ENCODE measurements at places on chromosomes 2 and 18.

GRCh38 chr2:545711-546650 lies 131.2 kb downstream of the TMEM18 start:
- no peak for DNase-seq

DNA sequence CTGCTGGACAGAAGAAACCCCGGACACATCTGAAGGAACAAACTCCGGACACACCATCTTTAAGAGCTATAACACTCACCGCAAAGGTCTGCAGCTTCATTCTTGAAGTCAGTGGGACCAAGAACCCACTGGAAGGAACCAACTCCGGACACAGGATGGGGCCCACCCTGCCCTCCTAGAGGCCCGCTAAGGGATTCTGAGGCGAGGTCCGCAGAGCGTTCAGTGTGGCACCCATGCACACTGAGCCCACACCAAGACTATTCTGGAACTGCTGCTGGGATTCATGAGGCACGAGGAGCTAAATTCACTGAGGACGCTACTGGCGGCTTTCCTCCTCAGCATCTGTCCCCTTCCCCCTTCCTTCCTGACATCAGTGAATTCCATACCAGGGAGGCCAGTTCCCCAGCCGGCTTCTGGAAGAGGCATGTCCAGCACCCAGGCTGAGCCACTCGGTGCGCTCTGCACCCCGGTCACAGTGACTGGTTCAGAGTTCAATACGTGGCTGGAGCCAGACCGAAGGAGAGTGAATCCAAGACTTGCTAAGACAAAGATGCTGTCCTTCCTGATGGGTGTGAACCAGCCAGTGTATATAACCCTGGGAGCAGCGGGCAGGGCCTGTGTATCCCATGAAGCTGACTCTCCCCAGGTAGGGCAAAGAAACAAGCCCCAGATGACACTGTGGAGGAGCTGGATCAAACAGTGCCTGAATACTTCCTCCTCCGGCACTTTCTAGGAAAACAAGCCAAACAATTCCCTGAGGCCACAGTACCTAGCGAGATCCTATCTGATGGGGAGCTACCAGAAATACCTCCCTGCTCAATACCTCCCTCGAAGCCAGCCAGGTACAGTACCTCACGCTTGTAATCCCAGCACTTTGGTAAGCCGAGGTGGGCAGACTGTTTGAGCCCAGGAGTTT lies 11.1 kb downstream of the HDAC4 start:
- DNase-seq = no peak

GRCh38 chr2:8639122-8639635 lies 42.7 kb upstream of the ID2 start:
- no peak for DNase-seq

- DNase-seq = no peak
Observed at GRCh38 chr2:151844211-151844896, 16.1 kb upstream of the ARL5A start.

DNA sequence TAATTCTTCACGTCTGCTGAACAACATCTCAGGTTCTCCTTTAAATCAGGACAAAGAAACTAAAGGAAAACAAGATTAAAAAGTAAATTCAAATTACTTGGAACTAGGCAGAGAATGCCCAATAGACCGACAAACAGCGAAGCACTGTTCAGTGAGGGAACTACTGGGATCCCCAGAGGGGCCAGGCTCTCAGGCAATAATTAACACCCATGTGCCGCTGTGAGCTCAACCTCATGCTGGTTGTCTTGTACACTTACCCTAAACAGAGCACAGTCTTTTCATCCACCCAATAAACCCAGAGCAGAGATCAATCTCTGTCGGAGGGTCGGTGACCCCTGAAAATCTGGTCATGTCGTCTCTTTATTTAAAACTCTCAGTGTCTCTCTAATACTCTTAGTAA lies 229.9 kb upstream of the CRIM1 start:
- DNase-seq = no peak

GRCh38 chr2:4454907-4455306 lies 751.5 kb downstream of the DCDC2C start:
- DNase-seq = no peak

- DNase-seq = peak; percentile 53
Observed at GRCh38 chr2:6968319-6969100, 51.3 kb downstream of the RNF144A start.

DNA sequence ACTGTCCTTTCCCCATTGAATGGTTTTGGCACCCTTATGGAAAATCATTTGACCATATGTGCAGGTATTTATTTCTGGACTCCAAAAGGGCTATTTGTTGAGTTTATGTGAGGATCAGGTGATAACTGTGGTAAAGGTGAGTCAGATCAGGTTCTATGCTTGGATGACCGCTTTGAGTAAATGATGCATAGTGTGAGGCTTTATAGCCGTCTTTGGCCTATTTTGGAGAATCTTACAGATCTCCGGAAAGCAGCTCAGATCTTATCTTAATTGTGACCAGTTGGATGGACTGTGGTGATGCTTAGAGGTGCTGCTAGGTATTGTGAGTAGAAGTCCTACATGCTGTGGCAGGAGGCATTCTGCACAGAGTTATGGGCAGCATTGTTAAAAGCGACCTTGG lies 126.2 kb downstream of the METTL8 start:
- DNase-seq = no peak

GRCh38 chr18:713135-713490 lies 683 bp upstream of the ENOSF1 start:
- DNase-seq = no peak

DNA sequence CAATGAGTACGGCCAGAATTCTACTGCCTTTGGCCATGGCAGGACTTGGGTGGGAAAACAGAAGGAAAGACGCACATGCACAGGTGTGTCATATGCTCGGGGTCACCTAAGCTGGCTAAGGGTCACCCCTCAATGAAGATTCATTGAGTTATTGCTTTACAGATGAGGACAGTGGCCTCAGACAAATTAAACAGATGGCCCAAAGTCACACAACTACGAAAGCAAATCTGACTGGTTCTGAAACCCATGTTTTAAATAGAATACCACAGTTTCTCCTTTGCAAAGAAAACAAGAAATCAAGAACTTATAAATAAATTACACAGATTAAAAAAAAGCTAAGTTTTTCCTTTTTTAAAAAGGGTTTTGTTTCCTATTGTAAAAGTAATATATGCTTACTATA lies 70.5 kb downstream of the ID2 start:
- no peak for DNase-seq

DNA sequence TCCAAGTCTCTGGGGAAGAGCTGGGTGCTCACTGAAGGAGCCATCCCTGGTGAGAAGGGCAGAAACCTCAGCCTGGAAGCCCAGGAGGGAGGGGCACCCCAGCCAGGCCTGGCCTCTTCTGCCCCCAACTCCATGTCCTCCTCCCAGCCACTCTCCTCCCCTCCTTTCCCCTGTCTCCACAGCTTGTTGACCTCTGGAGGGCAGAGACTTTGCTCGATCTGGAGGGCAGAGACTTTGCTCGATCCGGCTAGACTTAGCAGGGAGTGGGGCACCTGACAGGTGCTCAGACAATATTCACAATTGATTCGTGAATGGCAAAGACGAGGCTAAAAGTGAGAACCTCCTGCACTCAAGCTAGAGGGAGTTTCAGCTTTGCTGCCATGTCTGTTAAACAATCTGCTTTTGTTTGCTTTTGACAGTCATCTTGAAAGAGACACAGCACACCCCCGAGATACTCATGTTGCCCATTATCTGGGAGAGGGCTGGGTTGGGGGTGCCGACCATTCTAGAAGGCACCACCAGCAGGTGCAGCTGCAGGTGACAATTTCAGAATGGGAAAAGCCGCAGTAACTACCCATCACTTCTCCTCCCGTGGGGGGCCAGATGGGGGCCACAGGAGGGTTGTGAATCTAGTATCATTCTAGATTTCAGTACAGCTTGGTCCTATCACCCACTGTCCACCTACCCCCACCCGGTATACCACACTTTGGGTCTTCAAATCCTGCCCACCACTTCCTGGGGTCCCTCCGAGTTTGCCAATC lies 54.8 kb downstream of the DNMT3A start:
- DNase-seq = no peak

GRCh38 chr18:60649842-60650536 lies 277.4 kb upstream of the MC4R start:
- DNase-seq = no peak

DNA sequence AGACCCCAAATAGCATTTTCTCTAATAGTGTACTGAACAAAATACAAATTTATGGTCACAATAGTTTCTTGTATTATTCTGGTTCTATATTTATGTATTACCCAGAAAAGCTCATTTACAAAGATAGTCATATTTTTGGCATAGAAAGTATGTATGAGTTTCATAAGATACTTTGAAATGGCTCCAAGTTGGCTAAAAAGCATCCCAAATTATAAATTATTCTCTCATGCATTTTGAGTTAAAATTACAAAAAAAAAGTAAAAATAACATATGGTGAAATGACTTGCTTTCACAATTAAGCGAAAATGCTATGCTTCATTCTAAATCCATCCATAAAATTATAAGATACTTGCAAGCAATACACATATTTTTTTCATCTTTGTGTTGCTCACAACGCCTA lies 530.7 kb downstream of the ZNF804A start:
- no peak for DNase-seq

DNA sequence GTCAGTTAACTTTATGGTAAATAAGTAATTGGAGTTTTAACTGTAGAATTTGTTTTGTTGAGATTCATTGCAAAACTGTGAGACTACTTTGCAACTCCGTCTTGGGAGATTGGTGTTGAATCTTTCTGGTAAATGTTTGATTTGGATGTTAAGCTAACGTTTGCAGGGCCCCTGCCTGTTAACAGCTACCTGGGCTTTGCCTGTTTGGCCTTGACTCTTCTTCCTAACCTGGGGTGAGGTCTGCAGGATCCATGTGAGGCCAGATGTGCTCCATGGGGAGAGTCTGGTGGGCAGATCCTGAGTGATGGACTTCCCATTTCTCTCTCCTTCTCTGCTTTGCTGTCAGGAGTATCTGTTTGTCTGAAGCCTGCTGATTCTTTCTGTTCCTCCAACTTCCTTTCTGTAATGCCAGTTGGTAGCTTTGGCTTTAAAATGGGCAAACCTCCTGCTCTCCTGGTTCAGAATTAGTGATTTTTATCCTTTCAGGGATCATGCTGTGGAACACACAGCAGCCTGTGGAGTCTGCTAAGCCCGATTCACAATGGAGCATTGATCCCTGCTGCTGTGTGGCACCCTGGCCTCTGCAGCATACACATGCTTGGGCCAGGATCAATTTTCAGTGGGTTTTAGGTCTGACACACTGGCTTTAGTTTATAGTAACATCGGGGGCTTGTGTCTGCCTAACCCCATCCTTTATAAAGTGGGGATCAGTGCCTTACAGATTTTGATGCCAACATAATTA lies 36.3 kb downstream of the PTPRM start:
- DNase-seq = no peak

DNA sequence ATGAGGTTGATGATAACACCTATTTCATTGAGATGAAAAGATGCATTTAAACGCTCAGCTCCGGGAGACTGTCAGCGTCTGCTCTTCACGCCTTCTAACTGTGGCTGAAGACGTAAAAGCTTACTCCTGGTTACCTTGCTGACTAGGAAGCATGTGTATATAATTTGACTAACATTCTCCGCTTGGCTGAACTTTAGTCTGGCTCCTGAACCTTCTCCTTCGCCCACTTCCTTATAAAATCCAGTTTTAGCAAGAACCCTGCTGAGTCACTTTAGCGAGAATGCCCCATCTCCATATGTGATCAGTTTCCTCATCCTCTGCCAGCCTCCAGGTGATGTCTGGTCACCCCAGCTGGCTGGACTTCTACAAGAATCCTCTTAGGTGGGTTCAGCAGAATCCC lies 12.7 kb upstream of the CREG2 start:
- no peak for DNase-seq

- DNase-seq = no peak
Observed at GRCh38 chr2:54723996-54724559, 616 bp downstream of the EML6 start.

GRCh38 chr2:65383541-65384488 lies 48.6 kb downstream of the SPRED2 start:
- no peak for DNase-seq

GRCh38 chr18:34491719-34492118 lies 218.4 kb upstream of the DTNA start:
- no peak for DNase-seq

DNA sequence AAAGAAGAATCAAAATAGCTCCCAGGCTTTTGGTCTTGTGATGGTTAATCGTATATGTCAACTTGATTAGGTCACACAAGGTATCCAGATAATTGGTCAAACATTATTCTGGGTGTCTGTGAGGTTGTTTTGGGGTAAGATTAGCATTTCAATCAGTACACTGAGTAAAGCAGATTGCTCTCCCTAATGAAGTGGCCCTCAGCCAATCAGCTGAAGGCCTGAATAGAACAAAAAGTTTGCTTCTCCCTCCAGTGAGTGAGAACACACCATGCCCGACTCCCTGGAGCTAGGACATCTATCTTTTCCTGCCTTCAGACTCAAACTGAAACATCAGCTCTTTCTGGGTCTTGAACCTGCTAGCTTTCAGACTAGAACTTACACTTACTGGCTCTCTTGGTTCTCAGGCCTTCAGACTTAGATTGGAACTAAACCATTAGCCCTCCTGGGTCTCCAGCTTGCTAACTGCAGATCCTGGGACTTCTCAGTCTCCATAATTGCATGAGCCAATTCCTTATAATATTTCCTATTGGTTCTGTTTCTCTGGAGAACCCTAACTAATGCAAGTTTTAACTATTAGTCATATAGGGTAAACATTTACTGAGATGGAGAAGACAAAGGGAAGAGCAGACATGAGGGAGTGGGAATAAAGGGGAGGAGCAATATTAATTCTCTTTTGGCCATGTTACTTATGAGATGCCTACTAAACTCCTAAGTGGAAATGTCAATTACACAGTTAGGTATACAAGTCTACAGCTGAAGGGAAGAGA lies 25.5 kb downstream of the LNPK start:
- DNase-seq = no peak

- DNase-seq = no peak
Observed at GRCh38 chr2:236287656-236288055, 23.4 kb upstream of the ASB18 start.

- no peak for DNase-seq
Observed at GRCh38 chr2:225100269-225100668, 58.0 kb upstream of the DOCK10 start.

- no peak for DNase-seq
Observed at GRCh38 chr2:85826990-85827878, 61.6 kb downstream of the ST3GAL5 start.

GRCh38 chr2:109516445-109517117 lies 97.2 kb downstream of the SEPTIN10 start:
- no peak for DNase-seq
